ENCODE measurements at places on chromosomes 2 and 18.
A peak's percentile ranks its signal among the peaks of the same experiment; 100 is the strongest.

GRCh38 chr2:154914561-154914960 is 216.1 kb downstream of the KCNJ3 start:
- DNase-seq, result no peak

- peak; percentile 55 for DNase-seq
Measured at GRCh38 chr2:130332271-130333073, 10.2 kb upstream of the IMP4 start.

DNA sequence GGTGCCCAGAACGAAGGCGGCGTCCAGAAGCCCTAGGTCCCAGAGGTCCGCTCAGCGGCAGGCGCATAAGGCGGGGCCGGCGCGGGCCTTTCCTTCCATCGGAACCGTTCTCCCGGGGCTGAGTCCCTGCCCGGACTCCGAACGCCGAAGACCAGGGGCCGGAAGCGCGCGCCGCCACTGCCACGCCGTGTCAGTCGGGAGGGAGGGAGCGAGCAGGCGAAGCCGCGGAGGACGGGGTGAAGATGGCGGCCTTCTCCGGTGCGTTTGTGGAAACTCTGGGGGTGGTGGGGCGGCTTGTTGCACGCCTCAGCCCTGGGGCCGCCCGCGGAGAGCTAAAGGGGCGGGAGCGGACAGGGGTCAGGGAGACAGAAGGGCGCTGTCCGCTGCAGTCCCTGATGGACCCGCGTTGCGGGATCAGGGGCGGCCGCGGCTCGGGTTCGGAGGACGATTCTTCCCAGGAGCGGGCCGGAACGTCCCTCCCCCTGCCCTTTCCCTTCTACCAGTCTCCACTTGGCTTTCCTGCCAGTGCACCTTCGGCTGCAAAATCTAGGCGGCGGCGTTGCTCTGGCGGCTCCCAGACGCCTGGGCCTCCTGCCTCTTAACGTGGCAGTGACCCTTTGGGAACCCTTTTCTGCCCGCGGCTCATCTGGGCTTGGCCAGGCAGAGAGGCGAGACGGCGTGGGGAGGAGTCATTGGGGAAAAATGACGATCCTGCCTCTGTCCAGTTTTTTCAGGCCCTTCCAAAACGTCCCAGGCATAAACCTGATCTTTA is at the start of gene DDX1:
TSS of gene DDX1 (plus strand) at position 177 of the 772 bp plus-strand sequence. CDS start at position 243, 66 bp downstream.
- DNase-seq, result peak; percentile 68

DNA sequence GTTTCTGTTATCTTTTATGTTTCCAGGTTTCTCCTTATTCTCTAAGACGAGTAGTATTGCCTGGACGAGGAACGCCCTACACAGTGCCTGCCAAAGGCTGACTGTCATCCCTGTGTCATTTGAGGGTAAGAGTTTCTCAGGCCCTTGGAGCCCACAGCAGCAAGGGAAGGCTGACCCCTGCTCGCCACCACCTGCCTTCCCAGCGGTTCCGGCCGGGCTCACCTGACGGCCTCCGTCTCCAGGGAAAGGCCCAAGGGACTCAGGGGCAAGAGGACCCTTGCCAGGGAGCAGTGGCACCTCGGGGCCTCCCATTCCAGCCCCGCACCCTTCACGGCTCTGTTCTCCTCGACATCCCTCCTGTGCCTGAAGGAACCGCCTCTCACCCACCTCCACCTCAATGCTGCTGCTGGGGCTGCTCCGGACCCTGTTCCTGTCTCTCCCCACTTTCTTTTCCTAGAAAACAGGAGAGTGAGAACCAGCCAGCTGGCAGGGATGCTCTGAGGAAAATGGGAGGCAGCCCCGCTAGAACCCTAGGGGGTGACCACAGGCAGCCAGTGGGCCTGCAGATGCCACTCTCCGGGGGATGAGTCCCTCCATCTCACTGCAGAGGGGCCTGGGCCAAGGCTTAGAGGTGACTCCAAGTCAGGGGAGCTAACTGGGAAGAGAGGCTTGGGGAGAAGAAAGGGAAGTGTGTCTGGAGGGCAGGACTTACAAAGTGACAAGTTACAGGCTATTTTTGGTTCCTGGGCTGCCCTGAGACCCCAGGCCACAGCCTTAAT is 1.9 kb downstream of the LIMS2 start:
- DNase-seq, result no peak

DNA sequence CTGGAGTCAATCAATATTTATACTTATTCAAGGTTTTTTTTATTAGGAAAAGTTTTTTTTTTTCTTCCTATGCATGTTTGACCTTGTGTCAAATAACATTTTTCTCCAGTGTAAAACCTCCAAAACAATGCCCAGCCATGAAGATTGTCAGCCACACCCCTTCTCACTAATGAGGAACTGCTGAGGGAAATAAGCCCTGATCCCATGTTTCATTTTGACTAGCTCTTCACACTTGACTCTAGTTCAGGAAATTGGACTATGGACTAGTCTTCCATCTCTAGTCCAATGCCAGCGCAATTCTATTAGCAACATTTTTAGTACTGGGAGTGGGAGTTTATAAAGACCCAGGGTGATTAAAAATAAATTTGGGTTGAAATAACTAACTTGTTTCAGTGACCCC is 275.6 kb upstream of the CXCR4 start:
- DNase-seq, result no peak

DNA sequence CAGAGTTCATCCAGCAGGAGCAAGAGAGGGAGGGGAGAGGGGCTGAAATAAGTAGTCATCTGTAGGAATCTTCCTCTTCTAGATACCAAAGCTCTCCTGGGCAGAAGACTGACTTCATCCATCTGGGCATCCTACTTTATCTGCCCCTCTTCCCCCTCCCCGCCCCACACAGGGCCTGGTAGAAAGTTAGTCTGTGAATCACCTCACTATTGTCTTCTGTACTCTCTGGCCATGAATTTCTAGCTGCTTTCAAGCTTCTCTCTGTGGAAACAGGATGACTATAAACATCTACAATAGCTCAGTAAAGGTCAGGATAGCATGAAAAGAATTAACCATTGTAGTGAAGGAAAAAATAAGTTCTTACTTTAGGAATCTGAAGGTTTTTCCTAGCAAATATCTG is 47.7 kb upstream of the RNU4ATAC start:
- no peak for DNase-seq

DNA sequence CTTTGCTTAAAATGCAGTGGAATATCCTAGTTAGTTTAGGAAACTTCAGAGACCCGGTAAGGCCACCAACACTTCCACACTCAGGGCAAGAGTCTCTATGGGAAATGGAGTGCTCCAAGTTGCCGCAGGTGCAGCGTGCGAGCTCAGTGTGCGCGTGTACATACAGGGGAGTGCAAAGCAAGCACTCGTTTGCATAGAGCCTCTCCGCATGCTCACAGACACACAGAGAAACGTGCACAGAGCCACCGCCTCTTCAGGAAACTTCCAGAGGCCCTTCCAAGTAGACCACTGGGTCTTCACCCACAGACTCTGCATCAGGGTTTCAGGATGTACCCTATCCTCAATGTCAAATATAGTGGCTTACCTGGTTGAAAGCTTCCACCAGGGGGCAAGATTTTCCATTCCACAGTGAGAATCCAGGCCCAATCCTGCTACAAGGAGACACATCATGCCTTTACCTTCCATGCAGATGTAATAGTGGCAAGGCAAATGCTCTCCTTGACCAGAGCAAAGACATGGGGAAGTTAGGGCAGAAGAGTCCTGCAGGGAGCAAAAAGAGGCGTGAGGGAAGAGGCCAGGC is 513.0 kb upstream of the MYT1L start:
- DNase-seq, result no peak

All from NCI-H1092 treated with DMSO at 0.1 percent for 48 hours (cell line).